Cortex of kidney (tissue), 1 donor: ENCODE measurements at places on chromosomes 7 and 10.

- no peak for DNase-seq
Observed at GRCh38 chr10:87523731-87524130, 19.0 kb downstream of the MINPP1 start.

- DNase-seq = no peak
Observed at GRCh38 chr10:71598621-71599055, 120.9 kb downstream of the C10orf105 start.

DNA sequence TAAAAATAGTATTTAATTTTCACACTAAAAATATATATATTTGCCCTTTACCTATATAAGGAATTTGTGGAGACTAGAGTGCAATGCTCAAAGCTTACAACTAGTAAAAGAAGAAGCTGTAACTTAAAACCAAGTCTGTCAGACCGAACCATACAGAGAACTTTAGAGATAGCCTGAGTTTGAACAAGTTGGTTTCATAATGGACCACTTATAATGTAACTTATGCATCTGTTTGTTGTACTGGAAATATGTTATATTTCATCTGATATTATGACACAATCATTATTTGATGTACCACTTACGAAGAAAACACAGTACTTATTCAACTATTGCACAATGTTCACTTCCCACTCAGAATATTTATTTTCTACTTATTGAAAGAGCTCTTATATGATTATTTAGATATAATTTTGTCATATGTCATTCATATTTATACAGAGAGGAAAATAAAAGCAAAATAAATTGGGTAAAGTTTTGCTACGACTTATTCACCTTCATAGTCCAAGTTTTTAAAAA lies 462.8 kb downstream of the ATRNL1 start:
- no peak for DNase-seq

- DNase-seq = no peak
Observed at GRCh38 chr7:2825559-2826227, 18.4 kb downstream of the GNA12 start.

DNA sequence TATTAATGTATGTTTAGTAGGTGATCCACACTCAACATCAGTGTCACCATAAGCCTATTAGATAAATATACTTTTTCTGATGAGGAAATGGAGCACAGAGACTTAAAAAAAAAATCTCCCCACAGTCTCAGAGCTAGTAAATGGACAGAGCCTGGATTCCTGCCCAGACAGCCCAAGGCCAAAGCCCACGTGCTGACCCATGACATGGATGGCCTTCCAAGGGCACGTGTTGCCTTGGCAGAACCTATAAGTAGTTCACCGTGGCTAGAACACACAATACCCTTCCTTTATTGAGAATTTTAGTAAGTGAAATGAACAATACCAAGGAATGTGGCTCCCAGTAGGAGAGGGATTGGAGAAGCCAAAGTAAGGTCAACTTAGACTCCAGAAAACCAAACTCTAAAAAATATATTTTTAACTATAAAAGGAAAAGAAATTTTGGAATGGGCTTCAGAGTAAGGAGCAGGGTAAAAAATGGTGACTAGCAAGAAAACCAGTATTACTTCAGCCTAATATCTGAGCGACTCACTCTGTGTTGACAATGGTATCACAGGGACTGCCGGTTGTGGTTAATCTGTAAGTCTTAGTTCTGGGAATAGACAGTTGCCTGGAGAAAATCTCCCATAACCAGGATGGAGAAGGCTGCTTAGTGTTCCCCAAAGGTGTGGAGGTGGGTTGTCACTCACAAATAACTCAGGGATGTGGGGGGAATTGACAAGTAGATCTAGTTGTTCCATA lies 223.0 kb downstream of the SORCS1 start:
- DNase-seq = no peak

GRCh38 chr7:148598351-148598750 lies 7.8 kb downstream of the C7orf33 start:
- DNase-seq = no peak

DNA sequence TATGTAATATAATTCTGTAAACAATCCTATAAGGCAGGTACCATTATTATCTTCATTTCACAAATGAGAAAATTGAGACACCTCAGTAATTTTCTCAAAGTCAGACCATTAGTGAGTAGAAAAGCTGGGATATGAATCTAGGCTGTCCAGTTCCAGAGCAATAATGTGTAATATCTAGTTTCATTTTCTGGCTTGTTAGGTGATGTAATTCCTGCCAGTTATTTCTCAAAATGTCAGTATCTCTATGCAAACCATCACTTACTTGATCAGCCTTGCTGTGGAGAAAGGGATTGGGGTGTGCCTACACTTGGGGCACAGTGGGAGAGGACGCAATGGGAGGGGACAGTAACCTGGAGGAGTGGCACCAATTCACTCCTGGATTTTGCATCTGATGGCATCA lies 157.5 kb downstream of the LYZL1 start:
- no peak for DNase-seq

DNA sequence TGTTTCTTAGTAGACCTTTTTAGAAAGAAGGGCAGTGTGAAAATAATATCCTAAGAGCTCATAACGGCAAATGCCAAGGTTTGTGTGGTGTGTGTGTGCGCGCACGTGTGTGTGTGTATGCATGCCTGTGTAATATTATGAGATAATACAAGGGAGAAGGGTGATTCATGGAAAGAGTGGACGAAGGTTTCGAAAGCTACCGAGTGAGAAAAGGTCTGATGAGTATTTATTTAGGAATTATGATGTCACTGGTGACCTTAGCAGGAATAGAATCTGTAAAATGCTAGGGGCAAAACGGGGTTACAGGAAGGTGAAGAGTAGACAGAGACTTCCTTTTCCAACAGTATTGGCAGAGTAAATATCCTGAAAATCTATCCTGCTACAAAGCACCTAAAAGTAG lies 107.3 kb downstream of the AHR start:
- no peak for DNase-seq

- DNase-seq = no peak
Observed at GRCh38 chr10:90738885-90739284, 119.0 kb downstream of the HTR7 start.

DNA sequence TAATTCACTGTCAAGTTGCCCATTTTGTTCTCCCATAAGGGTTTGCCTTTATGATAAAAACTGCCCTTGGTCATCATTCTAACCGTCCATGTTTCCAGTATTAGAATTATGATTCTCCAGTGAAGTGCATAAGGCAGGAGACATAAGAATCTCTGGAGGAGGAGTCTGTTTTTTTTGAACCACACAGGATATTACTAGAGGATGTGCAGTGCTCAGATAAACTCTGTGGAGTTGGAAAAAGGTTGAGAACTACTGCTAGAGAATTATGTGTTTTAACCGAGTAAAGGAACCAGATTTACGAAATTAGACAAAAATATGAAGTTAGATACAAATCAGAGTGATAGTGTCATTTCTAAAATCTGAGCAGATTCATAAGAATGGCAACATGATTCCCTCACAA lies 40.5 kb downstream of the MDFIC start:
- no peak for DNase-seq

- no peak for DNase-seq
Observed at GRCh38 chr10:69662901-69663300, 32.9 kb downstream of the FAM241B start.

DNA sequence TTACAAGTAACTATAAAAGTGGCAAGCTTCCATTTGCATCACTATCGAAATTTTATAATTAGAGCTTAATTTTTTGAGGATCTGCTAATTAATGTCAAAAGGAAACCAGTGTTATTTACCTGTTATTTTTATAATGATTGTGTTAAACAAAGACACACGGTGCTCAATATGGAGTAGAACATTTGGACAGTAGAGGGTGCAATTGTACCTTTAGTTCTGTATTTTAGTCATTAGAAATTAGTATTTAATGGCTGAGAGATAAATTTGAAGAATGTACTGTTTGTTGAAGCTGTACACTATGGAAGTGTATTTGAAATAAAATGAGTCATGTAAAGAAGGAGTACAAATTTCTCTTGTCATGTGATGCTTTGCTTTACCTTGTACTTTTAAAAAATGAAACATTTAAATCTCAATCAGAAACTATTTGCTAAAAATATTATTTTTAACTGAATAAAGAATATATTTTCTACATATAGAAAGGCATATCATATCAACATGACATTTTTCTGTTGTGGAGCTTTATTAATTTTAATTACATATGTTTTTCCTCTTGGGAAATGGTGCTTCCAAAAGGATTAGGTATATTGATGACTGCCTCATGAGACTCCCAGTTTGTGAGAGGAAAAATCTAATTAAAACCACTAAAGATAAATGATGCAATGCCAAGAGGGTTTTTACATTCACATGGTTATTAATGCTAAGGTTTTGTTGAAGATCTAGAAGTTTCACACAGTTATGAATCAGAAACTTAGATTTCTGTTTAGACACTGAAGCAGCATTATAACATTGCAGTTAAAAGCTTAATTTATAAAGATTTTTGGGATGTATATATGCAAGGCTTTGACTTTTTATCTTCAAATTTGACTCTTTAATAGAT lies 10.4 kb upstream of the PRKG1 start:
- DNase-seq = no peak

DNA sequence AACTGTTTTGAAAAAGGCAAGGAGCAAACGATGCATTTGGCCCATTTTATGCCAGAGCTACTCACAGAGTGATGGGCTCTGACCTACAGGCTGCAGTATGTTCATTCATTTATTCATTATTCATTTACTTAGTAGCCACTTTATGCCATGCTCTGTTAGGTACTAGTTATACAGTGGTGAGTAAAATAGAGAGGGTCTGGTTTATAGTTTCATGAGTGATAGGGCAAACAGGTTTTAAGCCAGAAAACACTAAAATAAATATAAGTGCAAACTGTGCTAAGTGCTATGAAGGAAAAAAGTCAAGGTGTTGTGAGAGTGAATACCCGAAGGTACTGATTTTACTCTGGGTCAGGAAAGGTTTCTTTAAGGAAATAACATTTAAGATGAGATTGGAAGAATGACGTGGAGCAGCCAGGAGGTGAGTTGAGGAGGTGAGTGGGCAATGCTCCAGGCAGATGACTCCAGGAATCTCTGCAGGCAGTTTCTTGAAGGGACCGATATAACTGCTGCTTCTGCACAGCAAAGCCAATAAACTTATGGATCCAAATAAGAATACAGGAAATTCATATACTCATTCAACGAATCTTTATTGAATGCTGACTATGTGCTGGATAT lies 56.9 kb upstream of the FAM133B start:
- no peak for DNase-seq

- DNase-seq = no peak
Observed at GRCh38 chr10:101903827-101904550, 60.4 kb upstream of the KCNIP2 start.

DNA sequence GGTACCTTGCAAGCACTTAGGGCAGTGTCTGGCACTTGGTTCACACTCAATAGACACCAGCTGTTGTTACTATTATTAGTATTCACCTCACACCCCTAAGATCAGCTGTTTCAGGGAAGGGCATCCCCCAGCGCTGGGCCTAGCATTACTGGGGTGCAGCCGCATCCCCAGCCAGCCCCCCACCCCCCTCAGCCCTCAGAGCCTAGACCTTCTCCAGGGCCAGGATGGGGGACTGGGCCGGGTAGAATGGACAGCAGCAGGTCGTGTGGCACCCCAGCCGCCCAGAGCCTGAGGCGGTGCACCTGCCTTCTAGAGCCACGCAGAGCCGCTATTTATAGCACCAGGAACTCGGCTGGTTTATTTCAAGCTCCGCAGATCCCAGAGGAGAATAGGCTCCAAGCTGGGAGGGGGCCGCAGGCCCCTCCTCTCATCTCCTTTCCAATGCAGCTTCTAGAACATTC lies 60.5 kb downstream of the GTF2IRD1 start:
- DNase-seq = no peak

GRCh38 chr10:113097036-113097435 lies 147.0 kb downstream of the TCF7L2 start:
- no peak for DNase-seq
